CD8-positive, alpha-beta T cell (primary cell): ENCODE measurements at places on chromosomes 12 and 14.

DNA sequence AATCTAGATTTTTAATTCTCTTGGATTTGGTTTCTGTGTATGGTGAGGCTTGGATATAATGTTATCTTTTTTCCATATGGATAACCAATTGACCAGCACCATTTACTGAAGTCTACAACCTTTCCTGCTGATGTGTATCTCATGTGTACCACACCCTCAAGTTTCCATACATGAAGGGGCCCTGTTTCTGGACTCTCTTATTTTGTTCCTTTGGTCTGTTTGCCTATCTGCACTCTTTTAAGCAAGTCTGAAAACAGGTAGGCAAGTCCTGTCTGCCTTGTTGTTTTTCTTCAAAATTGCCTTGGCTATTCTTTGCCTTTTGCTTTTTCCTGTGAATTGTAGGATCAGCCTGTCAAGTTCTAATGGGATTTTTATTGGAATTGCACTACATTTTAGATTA, 44.6 kb downstream of the MAX start:
- DNase-seq, result no peak

GRCh38 chr12:14769466-14769968, 33.8 kb downstream of the WBP11 start:
- DNase-seq, result no peak

- no peak for DNase-seq
Measured at GRCh38 chr14:65478596-65478995, 66.1 kb downstream of the FUT8 start.

- no peak for DNase-seq
Measured at GRCh38 chr12:85796001-85796400, 40.2 kb downstream of the RASSF9 start.

DNA sequence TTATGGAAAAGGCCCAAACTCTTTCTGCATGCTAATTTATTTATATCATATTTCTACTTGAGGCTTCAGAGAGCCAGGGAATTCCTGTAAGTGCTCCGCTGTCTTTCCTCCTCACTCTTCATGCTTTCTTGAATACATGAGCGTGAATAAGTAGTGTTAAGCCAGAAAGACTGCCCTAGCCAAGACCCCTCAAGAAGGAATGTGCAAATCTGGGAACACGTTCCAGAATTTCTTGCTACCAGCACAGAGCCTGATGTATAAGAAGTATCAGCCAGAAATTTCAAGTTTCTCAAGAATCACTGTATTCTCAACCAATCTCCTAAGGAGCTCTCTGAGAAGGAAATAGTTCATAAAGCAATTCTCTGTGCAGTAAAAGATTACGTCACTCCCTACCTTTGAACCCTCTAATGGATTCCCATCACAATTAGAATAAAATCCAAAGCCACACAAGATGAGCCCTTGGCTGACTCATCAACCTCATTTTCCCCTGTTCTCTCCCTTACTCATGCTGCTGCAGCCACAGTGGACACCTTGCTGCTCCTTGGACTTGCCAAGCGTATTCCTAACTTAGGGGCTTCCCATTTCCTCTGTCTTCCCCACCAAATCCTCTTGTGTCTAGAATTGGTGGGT, 6.9 kb upstream of the TSPAN8 start:
- no peak for DNase-seq

- DNase-seq, result no peak
Measured at GRCh38 chr12:42785944-42786343, 196.4 kb upstream of the PRICKLE1 start.

DNA sequence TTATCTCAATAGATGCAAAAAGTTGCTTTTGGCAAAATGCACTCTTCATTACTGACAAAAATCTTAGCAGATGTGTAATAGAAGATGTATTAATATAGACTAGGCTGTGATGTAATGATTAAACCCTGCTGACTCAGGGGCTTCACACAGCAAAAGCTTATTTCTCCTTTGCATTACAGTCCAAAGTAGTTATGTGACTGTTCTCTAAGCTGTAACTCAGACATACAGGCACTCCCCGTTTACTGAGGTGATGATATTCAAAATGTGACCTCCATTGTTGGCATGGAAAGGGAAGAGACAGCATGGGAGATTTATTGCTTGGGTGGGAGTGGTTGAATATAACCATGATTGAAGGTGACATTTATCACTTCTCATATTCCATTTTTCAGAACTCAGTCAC, 331.5 kb downstream of the SNAPC1 start:
- no peak for DNase-seq

DNA sequence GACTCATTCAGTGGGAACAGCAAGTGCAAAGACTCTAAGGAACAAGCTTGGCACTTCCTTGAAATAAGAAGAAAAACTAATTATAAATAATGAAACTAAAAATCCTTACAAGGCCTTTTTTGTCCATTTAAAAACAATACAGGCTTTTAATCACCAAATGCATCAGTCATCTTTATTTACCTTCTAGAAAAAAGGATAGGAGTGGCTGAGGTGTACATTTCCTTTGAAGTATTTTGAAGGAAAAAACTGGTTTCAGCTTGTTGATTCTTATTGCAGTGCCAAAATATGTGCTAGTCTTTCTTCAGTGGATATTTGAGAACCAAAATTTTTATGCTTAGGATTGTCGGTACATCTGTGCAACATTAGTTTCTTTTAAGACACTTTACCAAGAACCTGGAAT, 29.8 kb downstream of the MED21 start:
- DNase-seq, result no peak

DNA sequence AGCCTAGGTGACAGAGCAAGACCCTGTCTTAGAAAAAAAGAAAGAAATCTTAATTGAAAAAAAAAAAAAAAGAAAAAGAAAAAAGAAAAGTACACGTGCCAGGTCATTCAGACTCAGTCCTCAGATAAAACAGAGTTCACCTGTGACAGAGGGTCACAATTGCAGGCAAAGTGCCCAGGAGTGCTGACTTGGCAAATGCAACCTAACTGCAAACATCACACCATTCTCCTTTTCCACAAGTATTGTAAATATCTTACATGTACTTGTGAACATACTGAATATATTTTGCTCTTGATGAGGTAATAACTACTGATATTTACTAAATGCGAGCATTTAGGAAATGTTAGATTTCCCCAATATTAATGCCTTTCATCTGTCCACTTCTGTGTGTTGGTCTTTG, 9.0 kb upstream of the COL2A1 start:
- no peak for DNase-seq

DNA sequence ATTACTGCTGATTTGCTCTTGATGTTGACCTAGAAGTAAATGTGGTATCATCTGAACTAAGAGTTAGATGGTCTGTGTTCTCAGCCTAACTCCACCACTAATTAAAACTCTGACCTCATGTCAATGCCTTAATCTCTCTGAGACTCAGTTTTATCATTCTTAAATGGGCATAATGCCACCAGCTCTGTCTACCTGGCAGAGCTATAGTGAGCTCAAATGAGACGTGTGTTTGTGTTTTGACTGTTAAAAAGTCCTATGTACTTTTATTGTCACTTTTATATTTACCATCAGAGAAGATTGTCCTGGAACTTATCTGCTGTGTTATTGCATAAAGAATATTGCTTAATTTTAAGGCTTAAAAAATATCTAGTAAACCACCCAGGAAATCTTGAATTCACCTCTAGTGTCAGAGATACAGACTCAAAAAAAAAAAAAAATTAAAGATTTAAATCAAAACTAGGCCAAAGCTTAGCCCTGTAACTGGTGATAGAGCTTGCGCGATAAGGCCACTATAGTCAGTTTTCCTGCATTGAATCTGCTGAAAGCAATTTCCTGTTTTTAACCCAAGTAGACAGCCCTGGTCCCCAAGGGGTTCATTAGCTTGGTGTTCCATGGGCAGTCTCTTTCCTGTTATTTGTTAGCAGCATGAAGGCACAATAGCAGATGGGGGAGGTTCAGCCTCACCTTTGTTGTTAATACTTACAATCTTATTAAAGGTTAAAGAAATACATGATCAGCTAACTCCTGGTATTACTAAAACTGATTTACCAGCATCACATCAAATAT, 261.8 kb downstream of the ATP23 start:
- DNase-seq, result no peak

- DNase-seq, result no peak
Measured at GRCh38 chr12:109387425-109388166, 39.9 kb downstream of the MYO1H start.

DNA sequence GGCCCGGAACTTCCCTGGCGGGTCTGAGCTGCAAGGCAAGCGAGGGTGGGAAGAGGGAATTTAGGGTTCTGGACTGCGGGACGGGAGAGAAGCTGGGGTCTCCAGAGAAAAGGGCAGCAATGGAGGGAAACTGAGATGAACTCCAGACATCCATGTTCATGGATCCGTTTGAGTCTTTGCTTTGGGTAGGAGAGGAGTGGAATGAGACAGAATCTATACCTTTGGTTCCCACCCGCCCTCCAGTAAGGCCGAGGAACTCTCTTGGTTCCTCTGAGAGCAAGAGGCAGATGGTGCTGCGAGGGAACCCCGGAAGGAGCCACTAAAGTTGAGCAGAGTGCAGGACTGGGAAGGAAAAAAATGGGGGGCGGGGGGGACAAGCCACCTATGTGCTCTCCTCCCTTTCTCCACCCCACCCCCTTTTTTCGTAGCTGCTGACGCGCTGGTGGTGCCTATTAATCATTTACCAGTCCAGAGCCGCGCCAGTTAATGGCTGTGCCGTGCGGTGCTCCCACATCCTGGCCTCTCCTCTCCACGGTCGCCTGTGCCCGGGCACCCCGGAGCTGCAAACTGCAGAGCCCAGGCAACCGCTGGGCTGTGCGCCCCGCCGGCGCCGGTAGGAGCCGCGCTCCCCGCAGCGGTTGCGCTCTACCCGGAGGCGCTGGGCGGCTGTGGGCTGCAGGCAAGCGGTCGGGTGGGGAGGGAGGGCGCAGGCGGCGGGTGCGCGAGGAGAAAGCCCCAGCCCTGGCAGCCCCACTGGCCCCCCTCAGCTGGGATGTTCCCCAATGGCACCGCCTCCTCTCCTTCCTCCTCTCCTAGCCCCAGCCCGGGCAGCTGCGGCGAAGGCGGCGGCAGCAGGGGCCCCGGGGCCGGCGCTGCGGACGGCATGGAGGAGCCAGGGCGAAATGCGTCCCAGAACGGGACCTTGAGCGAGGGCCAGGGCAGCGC, 1.2 kb downstream of the SSTR1 start:
- DNase-seq, result no peak

DNA sequence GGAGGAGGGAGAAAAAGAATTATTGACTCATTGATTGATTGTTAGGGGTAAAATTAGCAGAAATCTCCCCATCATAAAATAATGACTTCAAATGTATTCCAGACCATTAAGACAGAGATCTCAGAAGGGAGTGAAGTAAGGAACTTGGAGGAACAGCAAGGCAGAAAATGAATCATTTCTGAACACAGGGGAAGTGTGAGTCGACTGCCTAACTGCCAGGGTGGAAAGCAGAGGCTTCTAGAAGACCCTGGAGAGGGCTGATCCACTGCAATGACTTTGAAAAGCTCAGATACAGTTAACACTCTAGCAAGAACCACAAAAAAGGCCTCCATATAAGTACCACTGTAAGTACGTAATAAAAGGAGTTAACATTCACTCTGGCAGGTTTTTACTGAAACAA, 9.7 kb downstream of the GLTP start:
- no peak for DNase-seq

GRCh38 chr12:31260840-31261239, 65.1 kb downstream of the SINHCAF start:
- DNase-seq, result no peak

DNA sequence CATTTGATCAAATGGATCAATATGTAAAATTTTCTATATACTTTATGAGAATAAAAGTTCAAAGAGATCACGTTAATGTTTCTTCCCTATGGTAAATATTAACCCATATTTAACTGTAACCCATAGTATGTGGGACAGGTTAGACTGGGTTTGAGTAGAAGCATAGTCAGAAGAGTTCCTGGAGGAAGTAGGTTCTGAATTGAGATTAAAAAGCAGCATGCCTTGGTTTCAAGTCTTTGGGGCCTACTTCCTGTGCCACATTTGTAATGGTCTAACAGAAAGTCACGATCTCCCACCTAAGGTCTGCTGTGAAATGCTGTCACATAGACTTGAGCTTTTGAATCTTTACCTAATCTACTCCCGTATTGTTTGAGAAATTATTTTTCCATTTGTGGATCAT, 63.8 kb downstream of the FIGNL2 start:
- DNase-seq, result no peak

DNA sequence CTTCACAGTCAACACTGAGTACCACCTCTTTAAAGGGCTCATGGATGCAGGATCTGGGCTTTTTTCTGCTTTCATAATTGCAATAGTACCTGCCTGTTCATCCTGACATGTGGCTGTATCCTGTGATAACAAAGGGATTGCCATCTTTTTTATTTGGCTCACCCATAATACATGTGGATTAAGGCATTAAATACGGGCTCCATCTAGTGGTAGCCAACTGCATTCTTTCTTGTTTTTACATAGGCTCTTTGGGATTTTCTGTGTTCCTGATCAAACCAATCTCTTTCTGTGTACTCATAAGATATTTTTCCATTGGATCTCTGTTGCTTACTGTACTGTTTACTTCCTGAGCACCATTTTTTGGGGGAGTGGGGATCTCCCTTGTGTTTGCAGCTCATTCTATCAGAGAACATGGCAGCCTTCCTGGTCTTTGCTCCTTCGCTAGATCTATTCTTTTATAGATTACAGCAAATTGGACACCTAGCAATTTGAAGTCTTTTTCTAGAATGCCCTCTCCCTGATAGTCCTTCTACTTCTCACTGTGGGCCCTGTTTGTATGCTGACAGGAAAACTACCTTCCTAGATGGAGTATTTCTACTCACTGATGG, 723.4 kb upstream of the MDGA2 start:
- DNase-seq, result no peak

GRCh38 chr12:96255077-96255476, 60.9 kb downstream of the ELK3 start:
- no peak for DNase-seq

- DNase-seq, result no peak
Measured at GRCh38 chr14:80536456-80536855, 325.2 kb upstream of the DIO2 start.

DNA sequence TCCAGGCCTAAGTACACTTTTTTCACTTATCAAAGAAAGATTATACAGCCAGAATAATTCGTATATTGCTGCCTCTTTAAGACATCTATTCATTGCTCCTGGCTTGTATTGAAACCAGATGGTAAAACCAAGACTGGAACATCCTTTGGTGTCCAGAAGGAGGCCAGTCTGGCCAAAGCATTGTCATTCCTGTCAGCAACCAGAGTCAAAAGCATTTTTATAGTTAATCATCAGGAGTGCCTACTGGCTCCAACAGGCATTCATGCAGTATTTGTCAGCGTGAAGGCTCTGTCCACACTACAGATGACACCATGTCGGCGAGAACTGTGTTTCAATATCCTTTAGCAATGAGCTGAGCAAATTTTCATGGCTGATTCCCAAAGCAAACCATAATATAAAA, 118.0 kb upstream of the G2E3 start:
- no peak for DNase-seq

GRCh38 chr14:25116607-25117006, 66.7 kb upstream of the STXBP6 start:
- no peak for DNase-seq
